ENCODE measurements at places on chromosomes 1 and 21.

DNA sequence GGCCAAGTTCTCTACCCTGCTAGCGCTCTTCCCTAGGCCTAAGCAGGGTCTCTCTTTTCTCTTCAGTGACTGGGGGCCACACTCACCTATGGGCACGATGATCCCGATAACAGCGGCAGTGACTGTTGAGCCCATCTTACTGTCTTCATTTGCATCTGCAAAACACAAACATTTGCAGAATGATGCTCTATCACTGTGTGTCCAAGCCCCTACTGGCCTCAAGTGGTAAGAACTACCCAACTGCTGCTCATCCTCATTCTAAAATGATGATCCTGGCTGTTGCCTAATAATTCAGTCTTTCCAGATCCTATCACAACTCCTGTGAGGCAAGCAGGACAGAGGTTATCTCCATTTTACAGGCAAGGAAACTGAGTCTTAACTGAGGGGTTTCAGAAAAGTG, 16.7 kb upstream of the MAGOH start:
- no peak for DNase-seq

DNA sequence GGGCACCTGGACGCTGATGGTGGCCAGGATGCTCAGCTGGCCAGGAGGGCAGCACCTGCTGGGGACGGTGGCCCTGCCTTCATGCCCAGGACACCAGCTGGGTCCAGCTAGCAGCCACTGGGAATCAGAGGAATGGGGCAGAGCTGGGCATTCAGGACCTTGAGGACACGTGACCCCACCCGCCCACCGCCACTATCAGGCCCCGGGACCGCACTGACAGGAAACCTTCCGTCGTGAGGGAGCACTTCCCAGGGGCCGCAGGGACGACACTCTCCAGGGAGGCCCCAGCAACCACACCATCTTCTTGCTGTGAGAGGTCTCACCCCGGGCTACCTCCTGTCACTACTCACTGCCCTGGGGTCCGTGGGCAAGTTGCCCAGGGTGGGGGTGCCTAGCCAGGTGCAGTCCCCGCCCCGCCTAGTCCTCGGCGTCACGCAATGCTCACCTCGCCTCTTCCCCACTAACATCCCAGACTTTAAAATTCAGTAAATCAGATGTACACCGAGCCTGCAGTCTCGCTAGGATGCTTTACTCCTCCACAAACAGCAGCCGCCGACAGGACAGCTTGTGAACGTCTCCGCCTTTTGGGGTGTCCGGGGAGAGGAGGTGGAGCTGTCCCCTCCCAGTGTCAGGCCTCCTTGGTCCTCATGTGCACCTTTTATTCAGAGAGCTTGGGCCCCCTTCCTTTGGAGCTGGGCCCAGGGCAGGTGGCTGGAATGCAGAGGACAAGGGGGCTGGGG, 4.9 kb downstream of the VWA1 start:
- DNase-seq: no peak

DNA sequence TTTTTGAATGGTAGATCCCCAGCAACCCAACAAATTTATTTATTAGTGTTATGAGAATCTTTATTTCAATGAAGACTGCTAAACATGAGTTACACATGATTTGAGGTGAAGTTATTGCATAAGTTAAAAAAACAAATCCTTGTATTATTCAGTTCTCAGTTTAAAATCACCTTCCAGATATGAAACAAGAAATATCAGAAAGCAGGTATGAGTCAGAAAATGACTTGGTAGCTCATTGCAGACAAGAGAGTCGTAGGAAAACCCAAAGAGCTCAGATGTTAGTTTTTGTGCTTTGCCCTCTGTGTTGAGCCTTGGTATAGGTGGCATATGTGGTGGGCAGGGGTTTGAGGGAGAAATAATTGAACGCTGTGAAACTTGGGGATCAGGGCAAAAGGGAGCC, 339.4 kb downstream of the BRINP3 start:
- DNase-seq: no peak

DNA sequence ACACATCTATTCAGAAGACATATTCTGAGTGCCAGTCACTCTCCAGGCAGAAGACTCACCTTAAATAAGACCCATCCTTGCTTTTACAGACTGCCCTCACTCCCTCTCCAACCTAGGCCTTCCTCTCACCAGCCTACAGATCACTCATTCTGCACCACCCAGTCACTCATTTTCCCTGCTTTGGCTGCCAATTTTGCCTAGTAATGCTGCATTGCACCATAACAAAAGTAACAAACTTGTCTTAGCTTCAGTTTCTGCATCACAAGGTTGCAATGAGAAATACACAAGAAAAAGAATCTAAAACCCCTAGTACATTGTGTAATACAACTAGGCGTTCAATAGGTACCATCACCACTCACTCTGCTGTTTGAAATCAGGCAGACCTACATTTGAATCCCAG, 292.4 kb downstream of the PLPP3 start:
- DNase-seq: no peak

- DNase-seq: no peak
Observed at GRCh38 chr1:52904927-52905698, 16.4 kb downstream of the ECHDC2 start.

GRCh38 chr1:112711670-112712069, 3.5 kb downstream of the PPM1J start:
- no peak for DNase-seq
